NCI-H146 (cell line): ENCODE measurements at places on chromosomes 4 and X.
A peak's percentile ranks its signal among the peaks of the same experiment; 100 is the strongest.

DNA sequence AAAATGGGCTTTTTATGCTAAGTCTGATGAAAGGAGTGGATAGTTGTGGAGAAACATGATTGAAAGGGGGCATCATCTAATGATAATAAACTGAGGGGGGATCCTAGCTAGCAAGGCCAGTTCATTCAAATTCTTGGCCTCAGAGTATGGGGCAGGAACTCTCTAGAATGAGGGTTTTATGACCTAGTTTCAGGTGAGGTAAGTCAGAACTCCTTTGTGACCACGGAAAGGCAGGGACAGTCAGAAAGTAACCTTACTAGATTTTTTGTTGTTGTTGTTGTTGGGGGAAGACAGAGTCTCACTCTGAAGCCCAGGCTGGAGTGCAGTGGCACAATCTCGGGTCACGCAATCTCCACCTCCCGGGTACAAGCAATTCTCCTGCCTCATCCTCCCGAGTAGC, 1.5 kb upstream of the PAQR3 start:
- DNase-seq, result no peak

DNA sequence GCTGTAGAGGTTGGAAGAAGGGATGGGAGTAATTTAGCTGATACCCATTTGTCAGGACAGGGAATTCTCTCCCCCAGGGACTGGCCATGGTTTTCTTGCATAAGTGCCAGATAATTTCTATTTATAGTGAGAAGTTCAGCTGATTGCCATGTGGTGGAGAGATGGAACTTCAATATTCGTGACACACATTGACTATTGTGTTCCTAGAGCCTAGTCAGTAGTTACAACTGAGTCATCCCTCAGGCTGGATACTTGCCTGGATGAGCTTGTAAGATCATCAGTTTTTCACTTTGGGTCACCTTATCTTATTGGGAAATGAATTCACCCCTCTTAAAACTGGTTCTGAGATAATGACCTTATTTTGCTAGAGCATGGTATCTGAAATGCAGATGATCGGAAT, 32.2 kb downstream of the CFAP299 start:
- DNase-seq, result no peak

- no peak for DNase-seq
Measured at GRCh38 chrX:143336261-143336660, 181.0 kb downstream of the SPANXN3 start.

DNA sequence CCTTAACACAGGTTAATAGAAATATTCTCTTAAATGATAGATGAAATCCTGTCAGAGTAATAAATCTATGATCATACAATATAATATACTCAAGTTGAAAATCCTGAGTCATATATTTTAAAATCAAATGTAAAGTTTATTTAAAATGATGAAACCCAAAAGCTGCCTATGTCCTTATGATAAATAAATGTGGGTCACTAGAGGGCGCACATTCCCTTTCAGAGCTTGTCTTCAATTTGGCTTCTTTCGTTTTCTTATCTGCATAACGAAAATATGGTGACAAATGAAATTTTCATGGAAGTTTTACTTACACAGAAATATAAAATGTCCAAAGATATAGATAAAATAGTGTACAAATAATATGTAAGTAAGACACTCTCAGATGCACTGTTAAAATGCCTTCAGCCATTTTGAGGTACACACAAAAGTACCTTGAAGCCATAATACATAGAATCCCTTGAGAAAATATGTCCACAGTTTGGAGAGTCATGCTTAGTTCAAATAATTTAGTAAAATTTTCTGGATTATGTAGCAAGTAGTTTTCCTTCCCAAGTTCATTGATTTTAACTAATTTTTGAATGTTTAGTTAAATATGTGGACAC, 680.4 kb downstream of the DMD start:
- DNase-seq, result peak; percentile 14

- no peak for DNase-seq
Measured at GRCh38 chr4:147370881-147371280, 110.0 kb upstream of the EDNRA start.

DNA sequence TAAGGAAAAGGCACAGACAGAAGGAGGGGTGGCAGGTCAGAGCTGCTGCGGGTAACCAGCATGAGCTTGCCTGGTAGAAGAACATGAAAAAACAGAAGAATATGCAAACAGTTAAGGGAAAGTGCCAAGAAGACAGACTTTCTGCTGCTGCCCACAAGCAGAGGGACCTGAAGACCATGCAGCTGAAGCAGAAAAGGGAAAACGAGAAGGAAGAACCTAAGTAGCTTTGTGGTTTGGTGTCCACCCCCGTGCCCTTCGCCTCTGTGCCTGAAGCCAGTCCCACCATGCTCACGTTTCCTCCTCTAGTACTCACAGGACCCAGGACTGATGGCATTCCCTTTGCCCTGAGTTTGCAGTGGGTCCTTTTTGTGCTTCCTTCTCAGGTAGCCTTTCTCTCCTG, 62.8 kb downstream of the UBA6 start:
- no peak for DNase-seq

DNA sequence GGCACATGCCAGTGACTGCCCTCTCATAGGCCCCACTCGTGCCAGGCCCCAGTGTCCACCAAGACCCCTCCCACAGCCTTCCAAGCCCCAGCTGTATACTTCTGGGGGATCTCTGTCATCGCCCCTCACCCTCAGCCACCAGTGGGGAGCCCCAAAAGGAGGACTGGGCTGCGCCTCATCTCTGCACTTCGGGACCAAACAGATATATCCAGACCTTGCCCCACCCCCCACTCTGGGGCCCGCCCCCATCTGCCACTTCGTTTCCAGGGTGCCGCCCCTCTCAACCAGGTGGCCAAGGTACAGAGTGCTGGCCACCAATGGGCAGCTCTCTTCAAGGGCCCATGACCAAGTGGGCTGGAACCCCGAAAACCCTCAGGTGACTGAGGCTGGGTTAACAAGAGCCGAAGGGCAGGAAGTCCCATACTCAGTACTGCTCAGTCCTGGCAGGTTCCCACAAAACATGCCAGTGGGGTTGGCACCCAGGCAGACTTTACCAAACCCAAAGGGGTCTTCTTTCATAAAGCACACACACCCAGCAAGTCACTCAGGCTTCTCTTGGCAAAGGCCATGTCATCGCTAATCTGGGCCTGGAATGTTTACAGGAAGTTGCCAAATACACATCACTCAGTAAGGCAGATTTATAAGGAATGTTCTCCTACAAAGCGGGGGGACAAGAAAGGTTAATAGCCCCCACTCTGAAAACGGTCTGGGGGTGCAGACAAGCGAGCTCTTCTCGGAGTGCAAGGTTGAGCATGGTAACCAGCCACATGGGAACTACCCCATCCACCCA, 4.4 kb downstream of the ZFYVE28 start:
- DNase-seq, result no peak

- DNase-seq, result no peak
Measured at GRCh38 chr4:122894827-122895226, 27.6 kb downstream of the NUDT6 start.

GRCh38 chrX:18291006-18291545, 63.4 kb downstream of the SCML2 start:
- DNase-seq, result no peak

- DNase-seq, result no peak
Measured at GRCh38 chr4:85548841-85549240, 73.9 kb downstream of the ARHGAP24 start.

DNA sequence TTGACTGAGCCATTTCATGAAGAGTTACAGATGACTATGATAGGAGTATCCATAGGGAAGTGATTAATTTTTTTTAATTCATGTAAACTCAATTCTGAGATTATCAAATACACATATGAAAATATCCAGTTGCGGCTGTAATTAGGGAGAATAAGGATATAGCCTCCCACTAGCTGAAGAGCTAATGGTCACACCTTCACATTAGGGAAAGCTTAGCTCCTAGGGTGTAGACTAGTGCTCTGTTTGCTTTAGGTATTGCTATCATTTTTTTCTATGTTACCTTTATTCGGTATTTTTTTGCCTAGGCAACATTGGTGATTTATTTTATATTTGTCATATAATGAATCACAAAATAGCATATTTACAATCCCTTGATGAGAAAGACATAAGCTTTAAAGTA, 39.6 kb upstream of the EPGN start:
- no peak for DNase-seq

DNA sequence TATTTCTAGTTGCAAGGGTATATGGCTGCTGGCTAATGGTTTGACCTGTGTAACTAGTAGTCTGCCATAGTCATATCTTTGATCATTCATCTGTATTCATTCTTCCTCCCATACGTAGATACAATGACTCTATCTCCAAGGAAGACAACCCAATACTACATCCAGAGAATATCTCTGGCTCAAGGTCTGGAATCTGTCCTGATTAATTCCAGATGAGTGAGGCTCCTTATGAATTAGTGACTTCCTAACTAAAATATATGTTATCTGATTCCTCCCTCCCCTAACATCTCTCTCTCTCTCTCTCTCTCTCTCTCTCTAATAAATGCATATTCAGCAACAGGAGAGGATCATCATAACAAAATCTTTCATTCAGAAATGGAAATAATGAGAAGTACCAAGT, 641.5 kb downstream of the FAT4 start:
- no peak for DNase-seq

DNA sequence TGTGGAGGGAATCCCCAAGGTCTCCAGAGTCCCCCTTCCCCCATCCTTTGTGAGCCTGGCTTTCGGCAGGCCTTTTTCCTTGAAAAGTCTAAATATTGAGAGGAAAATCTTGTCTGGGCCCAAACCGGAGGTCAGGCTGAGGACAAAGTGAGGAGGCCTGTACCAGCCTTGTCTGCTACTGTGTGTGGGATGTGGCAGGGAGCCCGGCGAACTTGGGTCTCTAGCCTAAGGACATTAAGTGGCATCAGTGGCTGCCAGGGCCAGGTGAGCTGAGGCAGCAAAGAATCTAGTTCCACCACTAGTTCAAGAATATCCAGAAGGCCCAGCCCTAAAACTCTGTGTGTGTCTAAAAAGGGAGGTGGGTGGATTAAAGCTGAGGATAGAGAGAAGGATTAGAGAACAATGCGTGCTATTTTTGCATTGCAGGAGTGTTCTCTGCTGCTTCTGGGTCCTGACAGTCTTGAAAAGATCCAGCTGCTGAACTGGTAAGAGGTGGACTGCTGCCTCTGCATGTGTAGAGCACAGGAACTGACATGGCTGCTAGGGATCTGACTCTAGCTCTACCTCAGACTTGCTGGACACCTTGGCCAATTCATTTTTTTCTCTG, 1.2 kb upstream of the AMER1 start:
- no peak for DNase-seq

DNA sequence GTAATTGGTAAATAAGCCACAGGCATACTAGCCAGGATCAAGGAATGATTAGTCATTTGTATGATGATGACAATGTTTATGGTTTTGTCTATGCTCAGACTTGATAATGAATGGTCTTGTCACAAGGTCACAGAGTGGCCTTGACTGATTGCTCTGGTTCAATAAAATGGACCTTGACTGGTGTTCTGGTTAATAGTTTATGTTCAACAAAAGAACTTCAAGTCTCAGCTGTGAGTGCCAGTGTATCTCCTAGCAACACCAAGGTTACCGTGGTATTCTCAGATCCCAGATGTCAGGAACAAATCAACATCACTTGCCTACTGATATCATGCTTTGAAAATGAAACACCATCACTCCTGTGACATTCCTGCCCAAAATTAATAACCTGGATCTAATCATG, 16.3 kb upstream of the LRAT start:
- no peak for DNase-seq

DNA sequence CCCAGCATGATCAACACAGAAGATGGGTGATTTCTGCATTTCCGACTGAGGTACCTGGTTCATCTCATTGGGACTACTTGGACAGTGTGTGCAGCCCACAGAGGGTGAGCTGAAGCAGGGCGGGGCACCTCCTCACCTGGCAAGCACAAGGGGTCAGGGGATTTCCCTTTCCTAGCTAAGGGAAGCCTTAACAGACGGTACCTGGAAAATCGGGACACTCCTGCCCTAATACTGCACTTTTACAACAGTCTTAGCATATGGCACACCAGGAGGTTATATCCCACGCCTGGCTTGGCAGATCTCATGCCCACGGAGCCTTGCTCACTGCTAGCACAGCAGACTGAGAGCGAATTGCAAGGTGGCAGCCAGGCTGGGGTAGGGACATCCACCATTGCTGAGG, 92.9 kb upstream of the GRID2 start:
- DNase-seq, result no peak

DNA sequence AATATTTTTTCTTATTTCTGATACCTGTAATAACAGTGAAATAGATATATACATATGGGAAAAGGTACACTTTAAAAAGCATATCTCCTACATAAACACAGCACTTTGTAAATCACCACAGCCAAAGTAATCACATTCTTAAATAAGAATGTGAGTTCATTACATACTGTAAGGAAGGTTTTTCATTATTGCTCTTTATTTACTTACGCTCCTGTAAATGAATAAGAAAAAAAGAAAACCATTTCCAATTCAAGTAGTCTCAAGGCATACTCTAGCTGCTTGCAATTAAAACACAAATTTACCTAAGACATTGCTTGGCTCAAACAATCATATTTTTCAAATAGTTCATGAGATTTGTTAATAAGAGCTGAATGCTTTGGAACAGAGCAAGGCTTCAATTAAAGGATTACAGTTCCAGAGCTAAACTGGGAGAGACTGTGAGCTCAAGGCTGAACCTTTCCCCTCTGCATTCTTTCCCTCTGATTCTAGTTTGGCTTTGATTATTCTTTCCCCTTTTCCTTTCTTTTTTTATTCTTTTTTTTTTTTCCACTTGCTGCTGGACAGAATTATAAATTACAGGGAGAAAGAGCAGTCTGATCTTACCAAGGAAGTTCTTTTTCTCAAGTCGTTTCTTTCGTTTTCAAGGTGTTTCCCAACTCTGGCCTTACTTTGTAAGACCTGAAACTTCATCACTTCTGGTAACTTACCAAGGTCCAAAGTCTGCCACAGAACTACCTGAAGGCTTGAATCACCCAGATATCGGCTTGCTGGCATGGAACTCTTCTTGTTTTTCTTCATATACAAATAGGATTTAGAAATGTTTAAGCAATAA, 278.3 kb downstream of the INPP4B start:
- DNase-seq, result no peak

GRCh38 chr4:142095886-142096605, 459.7 kb downstream of the IL15 start:
- DNase-seq, result no peak

GRCh38 chr4:184628103-184628502, 21.1 kb downstream of the CASP3 start:
- no peak for DNase-seq

DNA sequence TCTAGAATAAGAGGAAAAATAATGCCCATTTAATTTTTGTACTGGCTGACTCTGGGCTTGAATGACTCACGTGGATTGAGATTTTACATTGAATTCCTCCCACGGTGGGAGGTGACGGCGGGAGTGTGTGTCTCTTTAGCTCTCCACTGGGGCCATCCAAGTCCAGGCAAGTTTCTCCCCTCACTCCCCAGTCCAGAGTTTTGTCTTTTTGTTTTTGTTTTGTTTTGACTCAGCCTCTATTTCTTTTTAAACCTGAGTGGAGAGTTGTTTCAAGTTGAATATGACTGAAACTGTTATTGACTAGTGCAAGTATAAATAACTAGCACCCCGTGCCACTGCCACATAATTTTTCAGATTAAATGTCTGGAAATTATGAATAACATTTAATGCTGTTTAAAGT, 13.6 kb downstream of the CHST7 start:
- no peak for DNase-seq
